ENCODE measurements at places on chromosomes 11 and 22. TPM values are rescaled to one million over a fixed set of nuclear protein-coding genes. Genes with fewer than 3 reads are reported as not detected.

The KCNC1 gene
- not detected for total RNA-seq

DNA sequence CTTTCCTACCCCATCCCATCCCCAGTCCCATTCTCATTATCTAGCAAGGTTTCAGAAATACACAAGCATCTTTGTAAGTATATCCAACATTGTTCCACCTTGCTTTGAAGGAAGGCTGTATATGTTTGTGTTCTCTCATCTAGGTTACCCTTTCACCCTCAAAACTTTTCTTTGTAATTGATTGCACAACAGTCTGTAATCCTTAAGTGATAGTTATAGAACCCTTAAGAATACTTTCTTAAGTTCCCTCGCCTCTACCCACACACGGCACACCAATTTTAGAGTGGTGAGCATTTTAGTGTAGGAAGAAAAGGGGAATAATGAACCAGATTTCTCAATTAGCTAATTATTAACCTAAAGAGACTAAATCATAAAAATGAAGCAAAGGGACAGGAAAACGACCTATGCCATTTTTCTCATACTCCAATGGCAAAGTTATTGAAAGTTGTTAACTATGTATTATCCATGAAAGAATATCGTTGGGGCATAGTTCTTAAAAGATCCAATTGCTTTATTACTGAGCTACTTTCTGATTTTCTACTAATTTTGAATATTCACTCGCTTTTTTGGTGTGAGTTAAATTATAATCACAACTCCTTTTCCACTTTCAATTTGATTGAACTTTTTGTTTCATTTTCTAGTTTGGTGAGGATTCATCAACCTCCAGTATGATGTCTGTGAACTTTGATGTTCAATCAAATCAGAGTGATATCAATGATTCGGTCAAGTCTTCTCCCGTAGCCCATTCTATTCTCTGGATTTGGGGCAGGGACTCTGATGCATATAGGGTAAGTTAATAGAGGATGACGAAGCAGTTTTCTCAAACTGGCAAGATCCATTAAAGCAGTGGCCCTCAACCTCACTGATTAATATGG, 44.9 kb downstream of the TTC17 start:
- no peak overlapping the region for H3K4me3 ChIP-seq
- no peak overlapping the region for H3K27ac ChIP-seq
- H3K27me3 ChIP-seq, result no peaks in the 10 kb centered on the region

GRCh38 chr11:20464518-20464917, 77.0 kb downstream of the PRMT3 start:
- peaks cover 17% of the 10 kb centered on the region for H3K36me3 ChIP-seq
- H3K27ac ChIP-seq, result no peak overlapping the region
- no peaks in the 10 kb centered on the region for H3K4me1 ChIP-seq
- H3K4me3 ChIP-seq, result no peak overlapping the region
- H3K27me3 ChIP-seq, result no peaks in the 10 kb centered on the region
- no peak for DNase-seq

GRCh38 chr11:103079833-103080232, 12.1 kb downstream of the DCUN1D5 start:
- H3K4me3 ChIP-seq, result no peak overlapping the region
- peaks cover 5% of the 10 kb centered on the region for H3K4me1 ChIP-seq
- no peak overlapping the region for H3K27ac ChIP-seq
- no peaks in the 10 kb centered on the region for H3K27me3 ChIP-seq

DNA sequence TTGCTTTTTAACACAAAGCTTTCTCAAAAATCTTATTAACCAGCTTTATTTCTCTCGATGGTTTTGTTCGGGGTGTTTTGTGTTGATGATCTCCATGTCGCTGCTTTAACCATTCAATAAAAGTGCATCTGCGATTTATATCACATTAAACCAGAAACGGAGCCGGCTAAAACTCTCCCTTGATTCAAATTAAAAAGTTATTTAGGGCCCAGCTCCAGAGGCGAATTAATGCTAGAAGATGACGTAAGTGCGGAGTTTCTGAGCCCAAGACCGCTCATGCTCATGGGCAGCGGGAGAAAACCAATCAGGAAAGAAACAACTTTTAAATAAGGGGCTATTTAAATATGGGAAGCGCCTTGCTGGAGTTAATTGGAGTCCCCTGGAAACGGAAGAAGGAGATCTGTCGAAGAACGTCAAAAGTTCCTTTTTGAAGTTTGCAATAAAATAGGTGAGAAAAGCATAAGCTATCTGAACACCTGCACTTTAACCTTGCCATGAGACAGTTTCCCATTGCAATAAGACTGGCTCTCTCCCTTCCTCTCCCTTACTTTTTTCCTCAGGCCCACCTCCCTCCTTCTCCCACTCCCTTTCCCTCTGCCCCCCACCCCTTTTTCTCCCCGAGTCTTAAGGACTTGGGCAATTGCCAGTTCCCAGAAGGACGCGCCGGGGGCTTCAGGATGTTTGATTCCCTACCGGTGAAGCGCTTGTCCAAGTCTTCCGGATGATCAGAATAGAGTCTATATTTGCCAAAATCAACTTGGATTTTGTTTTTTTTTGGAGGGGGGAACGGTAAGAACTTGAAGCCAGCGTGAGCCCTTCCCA, 1.9 kb upstream of the DBX1 start:
- H3K27me3 ChIP-seq, result peaks cover 77% of the 10 kb centered on the region
- peaks cover 8% of the 10 kb centered on the region for H3K36me3 ChIP-seq
- H3K27ac ChIP-seq, result peak overlapping the region; percentile 78
- H3K4me3 ChIP-seq, result no peak overlapping the region
